ENCODE measurements at places on chromosomes 16 and 17.

GRCh38 chr17:17710728-17711541 lies 29.7 kb downstream of the RAI1 start:
- DNase-seq: peak; percentile 94

DNA sequence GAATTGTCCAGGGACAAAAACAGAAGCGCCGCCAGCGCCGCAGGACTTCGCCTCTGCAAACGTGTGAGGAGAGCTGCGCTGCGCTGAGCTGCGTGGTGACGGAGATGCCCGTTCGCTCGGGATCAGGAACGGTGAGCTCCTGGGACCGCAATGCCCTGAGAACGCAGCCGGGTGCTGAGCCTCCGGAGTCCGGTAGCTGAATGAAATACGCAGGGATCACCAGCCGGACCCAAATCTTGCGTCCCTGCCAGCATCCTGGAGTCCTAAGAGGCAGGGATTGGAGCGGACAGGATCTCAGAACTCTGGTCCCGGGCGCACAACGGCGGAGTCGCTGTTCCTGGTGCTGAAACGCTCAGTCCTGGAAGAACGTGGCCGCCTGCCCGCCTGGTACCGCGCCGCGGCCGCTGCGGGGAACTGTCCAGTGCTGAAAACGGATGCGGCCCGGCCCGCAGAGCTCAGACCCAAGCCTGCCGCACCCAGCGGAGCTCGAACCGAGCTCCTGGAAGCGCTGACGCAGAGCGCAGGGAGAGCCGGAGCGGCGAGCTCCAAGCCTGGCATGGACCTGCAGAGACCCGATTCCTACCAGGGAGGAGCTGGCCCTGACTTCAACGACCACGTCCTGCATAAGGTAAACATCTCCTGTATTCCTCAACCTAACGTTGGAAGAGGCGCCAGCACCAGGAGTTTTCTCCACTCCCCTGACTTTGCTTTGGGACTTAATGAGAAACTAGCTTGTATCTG lies 41.5 kb downstream of the CD300LF start:
- peak; percentile 44 for DNase-seq

DNA sequence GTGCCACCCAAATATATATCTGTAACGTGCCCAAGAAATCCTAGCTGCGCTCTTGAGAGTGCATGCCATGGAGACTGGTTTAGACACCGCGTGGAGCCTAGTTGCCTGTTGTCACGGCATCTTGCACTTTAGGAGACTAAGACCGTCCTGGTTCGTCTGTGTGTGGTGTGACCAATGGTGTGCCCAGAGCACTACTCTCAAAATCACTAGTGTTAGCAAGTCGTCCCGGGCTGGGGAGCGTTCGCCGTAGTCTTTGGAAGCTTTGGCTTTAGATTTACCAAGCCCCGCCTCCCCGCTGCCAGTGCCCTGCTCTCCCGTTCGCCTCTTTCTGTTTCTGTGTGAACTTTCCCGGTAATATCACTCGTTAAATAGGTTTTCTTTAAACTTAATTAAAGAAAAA lies 27.0 kb downstream of the CLUH start:
- DNase-seq: no peak

GRCh38 chr16:31334934-31335333 lies 20.0 kb upstream of the ITGAX start:
- DNase-seq: no peak

DNA sequence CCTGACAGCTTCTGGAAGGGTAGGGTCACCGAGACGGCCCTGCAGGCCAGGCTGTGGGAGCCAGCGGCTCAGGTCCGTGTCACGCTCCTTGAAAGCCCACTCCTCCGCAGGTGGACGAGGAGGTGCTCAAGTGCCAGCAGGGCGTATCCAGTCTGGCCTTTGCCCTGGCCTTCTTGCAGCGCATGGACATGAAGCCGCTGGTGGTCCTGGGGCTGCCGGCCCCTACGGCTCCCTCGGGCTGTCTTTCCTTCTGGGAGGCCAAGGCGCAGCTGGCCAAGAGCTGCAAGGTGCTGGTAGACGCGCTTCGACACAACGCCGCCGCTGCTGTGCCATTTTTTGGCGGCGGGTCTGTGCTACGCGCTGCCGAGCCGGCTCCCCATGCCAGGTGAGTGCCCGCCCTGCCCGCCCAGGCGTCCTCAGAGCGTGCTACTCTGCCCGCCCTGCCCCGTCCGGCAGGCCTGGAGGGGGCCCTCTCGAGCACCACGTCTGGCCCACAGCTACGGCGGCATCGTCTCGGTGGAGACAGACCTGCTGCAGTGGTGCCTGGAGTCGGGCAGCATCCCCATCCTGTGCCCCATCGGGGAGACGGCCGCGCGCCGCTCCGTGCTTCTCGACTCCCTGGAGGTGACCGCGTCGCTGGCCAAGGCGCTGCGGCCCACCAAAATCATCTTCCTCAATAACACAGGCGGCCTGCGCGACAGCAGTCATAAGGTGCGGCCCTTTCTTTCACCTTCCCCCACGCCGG lies 1.3 kb downstream of the NAGS start:
- DNase-seq: no peak

DNA sequence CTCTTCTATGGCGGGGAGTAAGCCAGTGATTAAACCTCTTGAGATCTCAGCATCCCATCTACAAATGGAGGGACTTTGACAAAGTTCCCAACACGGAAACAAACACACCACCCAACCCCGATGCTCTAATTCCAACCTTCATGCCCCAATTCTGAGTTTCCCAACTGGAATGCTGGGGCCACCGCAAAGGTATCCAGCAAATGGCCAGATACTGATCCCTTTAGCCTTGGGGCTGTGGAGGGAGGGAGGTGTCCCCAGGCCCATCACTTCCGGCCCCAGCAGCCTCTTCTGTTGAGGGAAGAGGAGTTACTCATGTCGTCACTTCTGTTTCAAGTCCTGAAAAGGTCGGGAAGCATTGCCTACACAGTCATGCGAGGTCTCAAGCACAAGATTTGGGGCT lies 154.8 kb upstream of the RPH3AL start:
- peak; percentile 17 for DNase-seq

DNA sequence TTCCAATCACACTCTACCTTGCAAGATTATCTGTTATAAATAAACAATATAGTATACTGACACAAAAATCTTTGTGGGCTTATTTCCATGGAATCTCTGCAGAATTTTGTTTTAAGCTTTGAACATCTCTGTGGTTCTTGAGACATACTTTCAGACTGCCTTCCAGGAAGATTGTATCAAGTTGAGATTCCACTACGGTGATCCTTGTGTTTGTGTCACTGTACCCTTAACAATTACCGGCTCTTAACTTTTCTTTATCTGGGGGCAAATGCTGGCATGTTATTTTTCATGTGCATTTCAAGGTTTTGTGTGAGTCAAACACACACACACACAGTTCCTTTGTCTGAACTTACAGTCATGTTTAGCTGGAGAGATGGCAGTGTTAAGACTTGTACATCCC lies 472.7 kb upstream of the HSBP1 start:
- DNase-seq: peak; percentile 27

GRCh38 chr17:29344201-29344856 lies 45.8 kb upstream of the TAOK1 start:
- DNase-seq: peak; percentile 41

GRCh38 chr17:9356488-9356911 lies 219.1 kb downstream of the STX8 start:
- DNase-seq: no peak

- DNase-seq: no peak
Measured at GRCh38 chr17:44926821-44927525, 11.7 kb upstream of the GFAP start.

DNA sequence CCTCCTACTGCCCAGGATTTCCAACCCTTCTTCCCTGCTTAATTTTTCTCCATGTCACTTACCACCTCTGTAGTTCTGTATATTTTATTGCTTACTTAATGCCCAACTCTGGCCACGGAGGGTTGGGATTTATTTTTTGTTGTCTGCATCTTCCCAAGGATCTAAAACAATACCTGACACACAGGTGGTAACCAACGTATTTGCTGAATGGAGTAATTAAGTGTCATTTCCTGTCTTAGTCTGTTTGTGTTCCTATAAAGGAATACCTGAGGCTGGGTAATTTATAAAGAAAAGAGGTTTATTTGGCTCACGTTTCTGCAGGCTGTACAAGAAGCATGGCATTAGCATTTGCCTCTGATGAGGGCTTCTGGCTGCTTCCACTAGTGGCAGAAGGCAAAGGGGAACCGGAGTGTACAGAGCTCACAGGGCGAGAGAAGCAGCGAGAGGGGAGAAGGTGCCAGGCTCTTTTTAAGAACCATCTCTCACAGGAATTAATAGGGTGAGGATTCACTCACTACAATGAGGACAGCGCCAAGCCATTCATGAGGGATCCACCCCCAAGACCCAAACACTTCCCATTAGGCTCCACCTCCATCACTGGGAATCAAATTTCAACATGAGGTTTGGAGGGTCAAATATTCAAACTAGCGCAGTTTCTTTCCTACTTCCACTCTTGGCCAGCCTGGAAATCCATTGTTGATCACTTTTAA lies 44.8 kb downstream of the ERN1 start:
- DNase-seq: no peak

- DNase-seq: no peak
Measured at GRCh38 chr17:76643553-76644148, at the start of gene ST6GALNAC1. TSS of gene ST6GALNAC1 (minus strand) at chr17:76643757. CDS start at chr17:76643638, 119 bp downstream.

DNA sequence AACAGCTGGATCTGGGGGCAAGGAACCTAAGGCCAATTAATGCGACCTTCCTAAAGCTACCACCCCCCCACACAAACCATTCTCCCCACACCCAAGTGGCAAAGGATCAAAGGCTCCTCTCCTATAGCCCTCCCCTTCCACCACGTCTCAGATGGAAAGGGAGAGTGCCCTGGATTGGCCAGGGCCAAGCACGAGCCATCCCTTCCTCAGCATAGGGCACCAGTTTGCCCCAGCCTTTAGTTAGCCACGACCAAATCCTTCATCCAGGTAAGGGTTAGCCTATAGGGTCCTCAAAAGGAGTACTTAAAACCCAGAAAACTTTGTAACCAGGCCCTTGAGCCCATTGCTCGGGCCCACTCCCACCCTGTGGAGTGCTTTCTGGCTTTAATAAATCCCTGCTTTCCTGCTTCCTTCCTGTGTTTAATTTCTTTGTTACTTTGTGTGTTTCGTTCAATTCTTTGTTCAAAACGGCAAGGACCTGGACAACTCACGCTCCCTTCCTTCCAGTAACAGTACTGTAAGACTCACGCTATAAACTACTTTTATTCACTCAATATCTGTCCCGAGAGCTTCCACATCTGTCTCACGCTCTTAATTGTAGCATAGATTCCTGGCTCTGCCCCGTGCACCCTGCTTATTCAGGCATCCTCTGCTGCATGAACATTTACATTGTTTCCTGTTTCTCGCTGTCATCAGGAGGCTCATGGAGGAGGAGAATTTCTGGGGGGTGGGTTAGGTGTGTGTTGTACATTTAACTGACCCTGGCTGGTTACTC lies 62.3 kb downstream of the TNFRSF13B start:
- no peak for DNase-seq

GRCh38 chr17:7523033-7523432 lies 25.8 kb upstream of the TNFSF12 start:
- peak; percentile 21 for DNase-seq

- DNase-seq: peak; percentile 83
Measured at GRCh38 chr16:81551151-81551808, 106.7 kb downstream of the CMIP start.

- no peak for DNase-seq
Measured at GRCh38 chr17:48892940-48893645, 506 bp downstream of the ATP5MC1 start.

DNA sequence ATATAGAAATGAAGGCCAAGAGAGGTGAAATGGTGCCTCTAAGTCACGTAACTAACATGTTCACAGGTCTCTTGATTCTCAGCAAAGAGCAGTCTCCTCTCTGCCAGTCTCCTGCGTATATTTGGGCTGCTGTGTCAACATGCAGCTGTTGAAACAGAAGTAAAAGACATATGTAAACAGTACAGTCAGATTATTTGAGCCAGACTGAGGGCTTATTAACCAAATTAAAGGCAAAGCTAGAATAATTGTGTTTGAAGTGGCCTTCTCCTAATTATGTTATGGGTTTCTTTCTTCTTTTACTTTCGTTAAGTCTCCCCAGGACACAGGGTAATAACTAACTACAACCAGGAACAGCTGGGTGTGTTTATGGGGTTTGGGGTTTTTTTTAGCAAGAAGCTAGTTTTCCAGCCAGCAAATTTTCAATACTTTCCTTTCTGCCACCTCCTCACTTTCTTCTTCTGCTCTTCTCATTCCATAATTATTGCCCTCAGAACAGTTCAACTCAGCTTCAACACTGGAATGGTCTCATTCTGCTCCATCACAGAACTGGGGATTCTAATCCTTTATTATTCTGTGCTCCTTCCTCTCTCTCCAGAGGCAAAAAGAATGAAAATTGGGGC lies 18.4 kb downstream of the G6PC1 start:
- no peak for DNase-seq

GRCh38 chr17:60231234-60231633 lies 81.5 kb downstream of the CA4 start:
- DNase-seq: peak; percentile 45
